ENCODE measurements at places on chromosomes 4 and X.

GRCh38 chrX:38960137-38960536 is 158.9 kb downstream of the MID1IP1 start:
- no peak for DNase-seq

GRCh38 chrX:139304471-139304870 is 226.1 kb upstream of the F9 start:
- no peak for DNase-seq

DNA sequence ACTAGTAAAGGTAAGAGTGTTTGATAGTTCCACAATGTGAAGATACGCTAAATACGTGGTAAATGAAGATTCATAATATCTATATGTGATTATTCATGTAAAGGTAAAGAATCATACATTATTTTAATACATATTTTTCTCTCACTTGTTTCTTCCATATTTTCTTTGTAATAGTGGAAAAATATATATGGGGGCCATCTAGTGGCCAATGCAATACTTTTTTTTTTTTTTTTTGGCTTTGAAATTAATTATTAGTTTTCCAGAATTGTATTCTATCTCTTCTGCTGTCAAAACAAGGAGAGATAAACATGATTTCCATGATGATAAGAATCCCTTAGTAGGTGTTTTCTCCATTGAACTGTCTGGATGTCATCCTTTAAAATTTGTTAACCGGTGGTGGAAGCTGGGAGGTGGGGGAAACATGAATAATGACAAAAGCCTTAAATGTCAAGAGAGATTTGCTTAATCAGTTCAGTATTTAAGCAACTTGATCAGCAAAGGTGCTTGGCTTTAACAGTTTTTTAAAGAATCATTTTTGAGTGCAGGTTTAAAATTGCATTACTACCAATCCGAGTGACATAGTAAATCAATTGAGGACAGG is 508.7 kb upstream of the HTR2C start:
- no peak for DNase-seq

DNA sequence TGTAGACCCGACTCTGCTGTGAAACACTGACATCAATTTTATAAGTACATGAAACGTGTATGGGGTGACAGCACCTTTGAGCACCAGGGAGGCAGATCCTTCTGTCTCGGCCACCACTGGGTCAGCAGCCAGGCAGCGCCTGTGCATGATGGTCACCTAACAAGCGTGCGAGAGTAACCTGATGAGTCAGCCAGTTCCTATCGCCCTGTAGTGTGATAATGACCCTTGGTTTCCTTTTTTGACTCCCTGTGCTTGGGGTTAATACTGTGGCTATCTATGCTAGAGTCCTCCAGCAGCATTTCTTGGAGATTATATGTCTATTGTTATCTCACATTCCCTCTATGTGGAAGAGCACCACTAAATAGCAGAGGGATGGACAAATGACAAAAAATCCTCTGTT is 101.6 kb downstream of the NPNT start:
- DNase-seq: no peak

- no peak for DNase-seq
Observed at GRCh38 chrX:112738347-112739033, 58.8 kb upstream of the LHFPL1 start.

GRCh38 chr4:31998807-31999206 is 1278.6 kb downstream of the PCDH7 start:
- no peak for DNase-seq

DNA sequence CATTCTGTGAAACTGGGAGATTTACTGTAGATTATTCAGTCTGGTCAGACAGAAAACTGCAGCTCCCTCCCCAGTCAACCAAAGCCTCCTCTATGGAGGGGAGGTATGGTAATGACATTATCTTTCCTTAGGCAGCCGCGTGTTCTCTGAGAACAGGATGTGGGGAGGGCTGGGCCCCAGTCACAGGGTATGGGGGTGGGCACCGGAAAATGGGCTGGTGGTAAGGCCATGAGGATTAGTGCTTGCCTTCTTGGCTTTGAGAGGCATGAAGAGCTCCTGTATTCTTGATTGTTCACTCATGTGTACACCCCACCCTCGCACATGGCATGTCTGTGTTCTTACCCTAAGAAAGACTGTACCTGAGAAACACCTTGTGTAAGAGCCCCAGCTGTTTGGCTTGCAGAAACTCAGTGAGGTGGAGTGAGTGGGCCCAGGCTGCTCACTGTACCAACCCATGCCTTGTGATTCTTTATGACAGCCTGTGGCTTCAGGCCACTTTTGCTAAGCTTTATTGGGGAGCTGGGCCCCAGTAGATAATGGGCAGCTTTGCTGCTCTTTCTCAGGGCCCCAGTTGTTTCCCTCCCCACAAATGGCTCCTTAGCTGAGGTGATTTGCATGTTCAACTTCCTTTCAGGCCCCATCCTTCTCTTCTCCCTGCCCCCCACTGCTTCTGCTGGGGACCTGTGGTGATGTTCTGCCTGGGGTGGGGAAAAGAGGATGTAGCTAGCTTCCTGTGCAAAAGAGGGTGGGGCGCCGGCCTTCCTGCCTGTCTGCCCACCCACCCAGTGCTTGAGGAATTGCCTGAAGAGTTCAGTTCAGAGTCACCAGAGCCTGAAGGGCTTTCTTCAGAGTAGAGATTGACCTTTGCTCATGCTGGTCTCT is 30.7 kb downstream of the MSN start:
- no peak for DNase-seq

- no peak for DNase-seq
Observed at GRCh38 chr4:101528526-101528925, 181.2 kb upstream of the PPP3CA start.

DNA sequence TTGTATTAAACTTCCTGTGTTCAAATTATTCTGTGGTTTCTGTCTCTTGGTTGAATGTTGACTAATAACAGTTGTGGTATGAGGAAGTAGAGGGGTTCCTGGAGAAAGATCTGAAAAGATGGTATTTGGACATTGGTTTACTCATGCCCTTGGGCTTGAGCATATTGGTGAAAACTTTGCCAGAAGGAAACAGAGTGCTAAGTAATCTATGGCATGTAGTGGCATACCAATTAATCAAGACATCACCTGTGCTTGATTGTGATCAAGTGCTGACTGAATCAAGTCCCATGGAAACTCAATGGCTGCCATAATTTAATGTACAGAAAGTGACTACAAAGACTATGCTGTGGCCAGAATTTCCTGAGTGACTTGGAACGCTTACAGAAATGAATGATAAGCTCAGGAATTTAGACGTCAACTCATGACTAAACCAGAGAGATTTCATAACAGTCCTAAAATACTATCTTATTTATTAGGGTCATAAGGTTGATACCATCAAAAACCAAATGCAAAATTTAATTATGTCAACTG is 2062.9 kb downstream of the ARAP2 start:
- DNase-seq: no peak

- no peak for DNase-seq
Observed at GRCh38 chr4:152476796-152477195, 59.1 kb downstream of the FBXW7 start.

DNA sequence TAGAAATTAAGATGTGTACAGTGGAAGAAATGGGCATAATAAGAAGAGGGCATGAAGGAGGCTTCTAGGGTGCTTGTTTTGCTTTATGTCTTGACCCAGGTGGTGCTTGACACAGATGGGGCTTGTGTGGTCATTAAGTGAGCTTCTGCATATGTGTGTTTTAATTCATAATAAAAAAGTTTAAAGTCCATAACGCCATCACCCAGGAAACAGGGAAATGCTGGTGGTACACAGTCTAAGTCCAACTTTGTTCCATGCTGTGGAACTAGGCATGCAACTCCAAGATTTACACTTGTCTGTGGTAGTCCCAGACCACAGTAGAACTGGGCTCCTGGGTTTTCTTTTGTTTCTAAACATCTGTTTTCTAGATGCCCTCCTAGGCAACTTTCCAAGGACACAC is 511.9 kb downstream of the MID1IP1 start:
- no peak for DNase-seq

- no peak for DNase-seq
Observed at GRCh38 chr4:85152480-85152879, 186.0 kb upstream of the WDFY3 start.

GRCh38 chr4:40662962-40663604 is 33.4 kb upstream of the RBM47 start:
- no peak for DNase-seq

- no peak for DNase-seq
Observed at GRCh38 chr4:117777721-117778120, 256.6 kb upstream of the NDST3 start.

DNA sequence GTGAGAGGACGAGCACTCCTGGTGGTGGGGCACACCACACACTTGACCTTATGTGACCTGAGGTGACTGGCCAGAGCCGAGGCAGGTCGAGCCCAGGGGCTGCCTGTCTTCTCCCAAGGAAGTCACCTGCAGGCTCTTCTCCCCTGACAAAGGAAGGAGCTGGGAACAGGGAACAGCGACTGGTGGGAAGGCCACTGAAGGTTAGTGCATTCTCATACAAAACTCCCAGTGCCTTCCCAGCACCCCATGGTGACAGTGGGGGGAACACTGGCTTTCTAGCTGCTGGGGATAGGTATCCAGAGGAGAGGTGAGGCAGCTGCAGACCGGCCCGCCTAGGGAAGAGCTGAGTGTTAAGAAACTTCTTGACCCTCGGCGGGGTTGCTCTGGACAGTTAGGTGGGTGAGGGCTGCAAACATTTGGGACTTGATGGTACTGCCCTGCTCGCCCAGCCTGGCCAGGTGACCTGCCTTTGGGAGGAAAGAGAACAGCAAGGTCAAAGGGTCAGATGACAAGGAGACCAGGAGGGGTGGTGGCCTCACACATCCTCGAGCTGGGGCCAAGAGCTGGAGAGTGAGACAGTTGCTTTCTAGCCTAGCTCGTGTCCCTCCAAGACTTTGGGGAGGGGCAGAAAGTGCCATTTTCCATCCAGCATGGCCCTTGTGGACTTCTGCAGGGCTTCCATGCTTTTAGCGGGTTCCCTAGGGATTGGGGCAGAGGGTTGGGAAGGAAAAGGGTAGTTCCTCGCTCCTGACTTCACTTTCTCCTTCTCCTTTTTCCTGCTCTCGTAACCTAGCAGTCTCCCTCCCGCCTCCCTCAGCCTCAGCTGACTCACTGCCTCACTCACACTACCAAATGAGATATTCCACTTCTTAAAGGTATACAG is 2.7 kb downstream of the NALF2 start:
- DNase-seq: no peak

DNA sequence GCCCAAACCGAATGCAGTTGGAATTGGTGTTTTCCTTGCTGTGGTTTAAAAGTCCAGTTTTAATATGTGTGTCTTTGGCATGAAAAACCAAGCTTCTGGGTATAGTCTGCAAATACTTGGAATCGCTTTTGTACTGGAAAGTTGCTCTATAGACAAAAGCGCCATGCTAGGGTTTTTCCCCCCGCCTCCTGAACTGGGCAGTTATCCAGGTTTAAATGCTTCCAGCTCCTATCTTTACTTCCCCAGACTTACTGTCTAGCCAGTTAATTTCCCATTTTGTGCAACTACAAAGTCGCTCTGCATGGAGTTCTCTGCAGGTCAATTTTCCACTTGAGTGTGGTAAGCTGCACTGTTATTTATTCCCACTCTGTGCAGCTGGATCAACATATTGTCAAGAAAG is 2.7 kb downstream of the RASL11B start:
- DNase-seq: no peak

DNA sequence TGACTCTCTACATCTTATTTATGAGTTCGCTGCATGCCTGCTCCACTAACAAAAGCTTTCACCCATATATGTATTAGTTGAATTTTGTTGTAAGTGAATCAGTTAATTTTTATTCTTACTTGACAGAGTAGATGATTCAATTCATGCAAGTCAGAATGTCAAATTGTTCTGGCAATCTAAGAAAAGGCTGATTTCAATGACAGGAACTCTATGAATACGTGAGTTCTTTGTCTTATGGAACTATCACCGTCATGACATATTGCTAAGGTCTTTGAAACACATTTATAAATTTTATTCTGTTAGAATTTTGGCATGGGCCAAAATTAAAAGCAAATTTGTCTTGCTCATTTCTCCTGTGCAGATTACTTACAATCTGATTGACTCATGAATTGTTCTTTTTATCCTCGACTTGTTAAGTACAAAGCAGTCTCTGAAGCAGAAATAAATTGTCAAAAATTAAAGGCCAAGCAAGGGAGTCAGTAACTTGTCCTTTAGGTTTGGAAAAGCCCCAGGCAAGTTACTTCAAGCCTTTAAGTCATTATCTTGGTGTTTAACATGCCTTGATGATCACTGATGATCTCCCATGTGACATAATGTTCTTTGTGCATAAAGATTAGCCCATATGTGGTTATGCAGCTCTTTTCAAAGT is 89.0 kb upstream of the GC start:
- no peak for DNase-seq

DNA sequence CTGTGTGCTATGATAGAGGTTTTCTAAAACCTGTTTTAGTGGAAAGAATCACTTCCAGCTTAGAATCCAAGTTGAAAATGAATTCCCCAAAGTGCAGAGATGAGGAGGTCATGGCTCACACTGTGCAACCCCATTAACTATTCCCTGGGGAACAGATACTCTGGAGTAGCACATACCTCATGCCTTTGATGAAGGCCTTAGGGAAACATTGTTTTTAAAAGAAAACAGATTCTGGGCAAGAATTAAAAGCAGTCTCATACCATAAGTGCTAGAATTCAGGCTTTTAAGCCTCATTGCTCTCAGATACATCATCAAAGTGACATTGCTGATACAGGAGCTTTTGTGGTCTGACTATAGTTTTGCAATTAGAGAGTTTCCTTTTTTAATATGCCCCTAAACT is 115.1 kb downstream of the NDST4 start:
- no peak for DNase-seq

DNA sequence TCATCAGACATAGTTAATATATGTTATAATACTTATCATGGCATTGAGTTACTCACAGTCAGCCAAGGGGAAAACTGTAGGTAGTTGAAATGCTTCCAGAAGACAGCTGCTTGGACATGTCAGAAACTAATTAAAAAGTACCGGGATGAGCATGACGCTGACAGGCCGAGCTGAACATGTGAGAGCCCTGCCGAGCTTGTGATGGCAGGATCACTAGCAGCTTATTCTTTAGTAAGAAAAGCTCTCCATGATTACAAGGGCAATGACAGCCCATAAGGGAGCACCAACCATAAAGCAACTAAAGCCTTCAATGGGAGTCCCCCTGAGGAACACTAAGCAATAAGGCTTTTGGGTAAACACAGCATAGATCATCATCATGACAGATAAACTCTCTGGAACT is 435.6 kb downstream of the TLL1 start:
- DNase-seq: no peak

- DNase-seq: no peak
Observed at GRCh38 chr4:143404555-143404954, 67.9 kb downstream of the GAB1 start.

DNA sequence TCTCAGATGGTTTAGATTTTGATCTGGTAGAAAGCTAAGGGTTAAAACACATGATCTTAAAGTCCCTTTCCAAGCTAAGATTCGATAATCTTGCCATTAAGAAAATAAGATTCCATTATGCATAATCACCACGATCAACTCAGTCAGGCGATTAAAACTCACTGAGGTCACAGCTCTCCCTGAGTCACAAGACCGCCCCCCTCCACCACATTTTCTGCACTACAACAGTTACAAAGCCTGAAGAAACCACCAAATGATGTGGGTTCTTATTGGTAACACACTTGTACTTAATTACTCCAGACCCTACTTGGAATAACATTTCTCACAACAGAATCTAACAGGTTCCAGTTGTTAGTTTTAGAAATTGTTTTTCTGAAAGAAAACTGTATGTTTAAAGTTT is 62.8 kb downstream of the SH3KBP1 start:
- DNase-seq: no peak

Measured in posterior cingulate gyrus (tissue), 11 donors.